Fibroblast of skin of scalp (primary cell): ENCODE measurements at places on chromosomes 5 and 9.

- peak; percentile 42 for DNase-seq
Observed at GRCh38 chr5:148984345-148984744, 78.5 kb downstream of the SH3TC2 start.

GRCh38 chr5:154966081-154966841 lies 25.4 kb downstream of the MRPL22 start:
- DNase-seq: no peak

DNA sequence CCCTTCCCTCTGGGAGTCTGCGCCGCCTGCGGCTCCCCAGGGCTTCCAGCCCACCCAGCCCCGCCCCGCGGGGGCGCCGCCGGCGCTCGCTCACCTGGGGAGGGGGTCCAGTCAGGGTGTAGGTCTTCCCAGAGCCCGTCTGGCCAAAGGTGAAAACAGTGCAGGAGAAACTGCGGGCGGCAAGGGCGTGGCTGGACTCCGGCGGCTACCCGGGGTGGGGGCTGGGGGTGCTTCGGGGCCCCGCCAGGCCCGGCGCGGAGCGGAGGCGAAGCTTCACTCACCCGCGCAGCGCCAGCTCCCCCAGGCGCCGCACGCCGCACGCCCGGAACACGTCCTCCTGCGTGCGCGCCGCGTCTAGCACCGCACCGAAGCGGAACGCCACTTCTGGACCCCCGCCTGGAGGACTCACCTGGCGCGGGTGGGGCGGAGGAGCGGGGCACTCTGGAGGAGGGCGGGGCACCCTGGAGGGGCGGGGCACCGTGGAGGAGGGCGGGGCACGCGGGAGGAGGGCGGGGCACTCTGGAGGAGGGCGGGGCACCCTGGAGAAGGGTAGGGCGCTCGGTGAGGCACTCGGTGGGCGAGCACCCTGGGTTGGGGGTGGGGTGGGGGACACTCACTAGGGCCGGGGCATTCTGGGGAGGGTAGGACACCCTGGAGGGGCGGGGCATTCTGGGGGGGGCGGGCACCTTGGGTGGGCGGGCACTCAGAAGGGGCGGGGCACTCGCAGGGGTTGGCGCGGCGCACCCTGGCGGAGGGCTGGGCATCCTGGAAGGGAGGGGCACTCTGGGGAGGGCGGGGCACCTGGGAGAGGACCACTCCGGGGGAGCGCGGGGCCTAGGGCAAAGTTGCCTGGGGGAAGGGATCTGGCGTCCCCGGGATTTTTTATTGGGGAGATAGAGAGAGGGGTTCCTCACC lies 814 bp downstream of the KIF12 start:
- peak; percentile 29 for DNase-seq

GRCh38 chr5:1524799-1525623 lies 1.3 kb upstream of the LPCAT1 start:
- no peak for DNase-seq

- DNase-seq: no peak
Observed at GRCh38 chr9:121833061-121833460, 181.6 kb downstream of the DAB2IP start.

- no peak for DNase-seq
Observed at GRCh38 chr5:104052558-104053352, 490.2 kb upstream of the NUDT12 start.

- DNase-seq: no peak
Observed at GRCh38 chr9:6579613-6580012, 65.9 kb downstream of the GLDC start.

DNA sequence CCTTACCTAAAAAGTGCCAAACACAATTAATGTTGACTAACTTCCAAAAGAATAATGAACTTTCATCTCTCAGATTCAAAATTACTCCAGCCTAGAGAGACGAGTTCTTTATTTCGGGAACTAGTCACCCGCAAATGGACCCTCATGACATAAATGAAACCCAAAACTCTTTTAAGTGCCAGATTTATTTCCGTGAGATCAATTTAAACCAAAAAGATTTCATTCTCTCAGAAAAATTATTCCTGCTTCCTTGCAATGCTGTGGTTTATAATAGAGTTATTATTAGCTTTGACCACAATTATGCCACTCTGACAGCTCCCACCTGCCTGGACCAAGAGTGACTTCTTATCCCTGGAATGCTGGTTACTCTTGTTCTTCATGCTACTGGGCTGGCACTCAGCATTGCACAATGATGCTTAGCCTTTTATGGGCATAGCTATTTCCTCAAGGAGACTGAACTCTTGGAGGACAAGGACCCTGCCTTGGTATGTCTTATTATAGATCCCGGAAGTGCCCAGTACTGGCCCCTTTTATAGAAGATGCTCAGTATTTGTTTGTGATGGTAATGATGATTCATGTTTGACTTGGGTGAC lies 183.5 kb downstream of the SNX18 start:
- DNase-seq: peak; percentile 99

- DNase-seq: no peak
Observed at GRCh38 chr9:36878986-36879982, 154.8 kb downstream of the PAX5 start.

DNA sequence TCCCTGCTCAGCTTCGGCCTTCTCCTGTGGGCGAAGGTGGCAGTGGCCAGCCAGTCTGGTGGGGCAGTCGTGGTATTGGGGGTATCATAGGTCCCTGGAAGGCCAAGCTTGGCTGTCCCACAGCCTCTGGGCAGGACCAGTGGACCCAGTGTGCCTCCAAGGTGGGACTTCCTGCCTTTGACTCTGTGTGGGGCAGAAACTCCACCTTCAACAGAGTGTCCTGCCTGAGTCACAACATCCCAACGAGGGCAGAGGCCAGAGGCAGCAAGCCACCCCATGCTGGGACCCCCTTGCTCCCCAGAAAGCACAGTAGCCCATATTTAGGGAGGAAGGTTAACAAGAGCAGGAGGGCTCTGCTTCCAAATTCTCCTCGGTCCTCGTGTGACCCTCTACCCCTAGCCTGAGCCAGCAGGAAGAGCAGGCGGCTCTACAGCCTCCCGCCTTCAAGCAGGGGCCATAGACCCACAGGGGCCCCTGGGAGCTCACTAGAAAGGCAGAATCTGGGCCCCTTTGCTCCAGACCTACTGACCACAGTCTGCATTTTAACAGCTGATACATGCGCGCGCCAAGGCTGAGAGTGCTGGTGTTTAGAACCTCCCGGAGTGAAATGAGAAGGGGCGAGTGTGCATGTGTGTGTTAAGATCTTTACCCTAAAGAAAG lies 51.6 kb upstream of the FUBP3 start:
- DNase-seq: no peak

GRCh38 chr9:73153793-73154227 lies 2.1 kb downstream of the ANXA1 start:
- DNase-seq: no peak

DNA sequence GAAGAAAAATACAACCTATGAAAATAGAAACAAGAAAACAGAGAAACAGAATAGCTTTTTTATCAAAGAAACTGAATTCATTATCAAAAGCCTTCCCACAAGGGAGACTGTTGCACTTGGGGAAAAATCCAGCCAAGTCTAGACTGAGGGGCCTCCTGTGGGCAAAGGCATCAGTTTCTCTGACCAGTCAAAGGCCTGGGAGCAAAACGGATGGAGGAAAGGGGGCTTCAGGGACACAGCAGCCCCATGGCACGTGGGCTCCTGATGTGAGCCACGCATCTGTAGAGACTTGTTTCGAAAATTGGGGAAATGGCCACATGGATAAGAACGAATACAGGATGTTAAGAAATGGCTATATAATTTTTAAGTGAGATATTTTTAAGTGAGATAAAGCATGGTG lies 21.1 kb downstream of the ZDHHC11B start:
- DNase-seq: no peak

DNA sequence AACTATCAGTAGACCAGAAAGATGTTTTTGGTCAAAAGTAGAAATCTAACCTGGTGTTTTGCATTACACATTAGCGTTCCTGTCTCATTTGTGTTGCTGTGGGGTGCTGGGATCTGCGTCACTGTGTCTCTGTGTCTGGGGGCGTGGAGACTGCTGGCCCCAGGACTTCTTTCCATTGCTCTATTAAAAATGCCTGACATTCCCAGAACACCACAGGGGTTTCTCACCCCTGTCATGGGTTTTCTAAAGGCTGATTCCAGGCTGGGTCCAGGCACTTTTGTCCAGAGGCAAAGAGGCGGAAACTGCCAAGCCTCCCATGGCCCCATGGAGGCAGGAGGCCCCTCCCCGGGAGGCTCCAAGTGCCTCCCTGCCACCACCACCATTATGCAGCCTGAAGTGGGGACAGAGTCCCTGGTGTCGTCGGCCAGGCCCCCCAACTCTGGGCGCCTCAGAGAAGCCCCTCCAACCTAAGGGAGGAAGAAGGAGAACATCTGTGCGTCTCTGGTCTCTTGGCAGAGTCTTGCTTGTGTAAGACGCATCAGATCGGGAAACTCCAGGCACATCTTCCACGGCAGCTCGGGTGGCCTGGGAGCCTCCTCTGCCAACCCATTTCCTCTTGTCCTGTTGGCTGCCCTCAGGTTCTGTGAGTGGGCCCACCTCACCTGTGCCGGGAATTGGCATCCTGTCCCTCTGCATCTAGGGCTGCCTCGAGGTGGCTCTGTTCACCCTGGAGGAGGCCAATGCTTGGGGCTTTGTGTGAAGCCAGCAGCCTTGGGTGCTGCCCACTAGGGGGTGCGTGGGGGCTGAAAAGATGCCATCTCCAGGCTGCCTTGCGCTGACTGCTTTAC lies 13.8 kb upstream of the PLEKHG4B start:
- peak; percentile 84 for DNase-seq

GRCh38 chr9:26175264-26175663 lies 497.0 kb upstream of the TUSC1 start:
- peak; percentile 79 for DNase-seq

GRCh38 chr9:16223074-16223871 lies 647.2 kb downstream of the BNC2 start:
- no peak for DNase-seq
